ENCODE measurements at places on chromosomes 2 and 18.

GRCh38 chr2:240810621-240811020 is 9.4 kb downstream of the KIF1A start:
- no peak for DNase-seq

- no peak for DNase-seq
Observed at GRCh38 chr2:31387850-31388249, 26.7 kb downstream of the XDH start.

- peak; percentile 13 for DNase-seq
Observed at GRCh38 chr18:11553098-11553940, 56.1 kb upstream of the SLC35G4 start.

GRCh38 chr2:222842491-222843174 is 18.2 kb upstream of the ACSL3 start:
- no peak for DNase-seq

- DNase-seq, result no peak
Observed at GRCh38 chr18:33871363-33872025, 293.5 kb downstream of the ASXL3 start.

DNA sequence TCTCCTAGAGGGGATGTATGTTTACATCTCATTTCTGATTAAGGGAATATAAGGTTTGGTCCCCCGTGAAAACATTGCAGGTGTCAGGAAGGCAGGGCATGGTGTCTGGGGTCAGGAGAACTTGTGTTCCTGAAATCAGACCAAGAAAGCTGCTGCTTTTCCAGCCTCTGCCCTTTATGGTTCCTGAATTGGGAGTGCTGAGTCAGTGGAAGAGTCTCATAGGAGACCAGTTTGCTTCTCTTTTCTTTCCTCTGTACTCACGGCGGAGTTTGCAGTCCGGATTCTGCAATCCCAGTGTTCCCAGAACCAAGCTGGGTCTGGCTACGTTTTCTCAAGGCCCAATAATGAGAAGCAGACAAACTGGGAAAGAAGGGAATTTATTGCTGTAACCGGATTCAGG is 5.1 kb upstream of the MARCO start:
- DNase-seq, result no peak

DNA sequence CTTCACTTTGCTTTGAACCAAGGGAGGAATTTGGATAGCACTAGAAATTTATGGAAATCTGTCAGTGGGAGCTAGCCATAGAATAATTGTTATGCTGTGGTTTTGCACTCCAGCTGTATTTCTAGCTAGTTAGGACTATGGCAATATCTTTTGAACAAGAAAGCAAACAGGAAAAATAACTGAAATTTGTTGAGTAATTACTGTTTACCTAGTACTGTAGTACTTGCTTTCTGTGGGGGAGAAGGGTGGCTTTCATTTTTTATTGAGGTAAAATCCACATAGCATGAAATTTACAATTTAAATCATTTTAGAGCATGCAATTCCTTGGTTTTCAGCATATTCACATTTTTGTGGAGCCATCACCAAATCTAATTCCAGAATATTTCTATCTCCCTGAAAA is 28.4 kb downstream of the MBD5 start:
- no peak for DNase-seq

GRCh38 chr2:231922311-231923009 is 3.7 kb downstream of the NPPC start:
- no peak for DNase-seq

DNA sequence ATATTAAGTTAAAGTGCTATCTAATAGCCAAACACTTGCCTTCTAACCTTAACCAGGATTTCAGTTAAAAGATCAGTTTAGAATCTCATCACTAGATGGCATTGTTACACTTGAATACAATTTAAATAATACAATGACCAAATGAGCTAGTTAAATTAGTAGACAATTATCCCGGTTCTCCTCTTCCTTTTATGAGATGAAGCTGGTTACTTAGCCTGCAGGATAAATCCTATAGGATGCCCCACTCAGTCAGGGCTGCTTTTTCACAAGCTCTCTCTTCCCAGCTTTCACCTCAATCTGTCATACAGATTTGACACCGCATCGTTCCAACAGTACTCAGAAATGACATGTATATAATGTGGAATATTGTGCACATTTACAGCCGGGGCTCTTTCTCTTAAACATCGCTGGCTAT is 678.8 kb downstream of the KCNJ3 start:
- no peak for DNase-seq

GRCh38 chr2:178108176-178108575 is 4.1 kb upstream of the RBM45 start:
- no peak for DNase-seq

DNA sequence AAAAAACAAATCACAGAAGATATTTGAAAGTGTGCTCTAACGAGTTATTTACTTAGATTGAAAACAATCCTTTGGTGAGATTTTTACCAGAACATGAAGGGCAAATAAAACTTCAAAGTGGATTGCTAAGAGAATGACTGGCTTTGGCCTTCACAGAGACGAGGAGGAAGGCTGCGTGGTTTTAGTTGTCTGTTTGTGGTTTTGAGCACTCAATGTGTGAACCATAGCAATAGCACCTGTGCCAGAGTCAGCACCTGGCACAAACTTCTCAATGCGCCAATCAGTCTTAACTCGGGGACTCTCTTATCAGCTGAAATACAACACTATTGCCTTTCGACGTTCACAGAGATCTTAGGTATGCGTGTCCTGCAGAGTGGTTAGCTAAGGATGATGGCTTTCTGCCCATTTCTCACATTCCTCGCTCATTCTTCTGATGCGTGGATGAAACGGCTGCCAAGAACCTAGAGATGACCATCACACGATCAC is 70.0 kb downstream of the MBP start:
- no peak for DNase-seq

GRCh38 chr18:52995875-52996274 is 655.9 kb downstream of the DCC start:
- DNase-seq, result no peak

DNA sequence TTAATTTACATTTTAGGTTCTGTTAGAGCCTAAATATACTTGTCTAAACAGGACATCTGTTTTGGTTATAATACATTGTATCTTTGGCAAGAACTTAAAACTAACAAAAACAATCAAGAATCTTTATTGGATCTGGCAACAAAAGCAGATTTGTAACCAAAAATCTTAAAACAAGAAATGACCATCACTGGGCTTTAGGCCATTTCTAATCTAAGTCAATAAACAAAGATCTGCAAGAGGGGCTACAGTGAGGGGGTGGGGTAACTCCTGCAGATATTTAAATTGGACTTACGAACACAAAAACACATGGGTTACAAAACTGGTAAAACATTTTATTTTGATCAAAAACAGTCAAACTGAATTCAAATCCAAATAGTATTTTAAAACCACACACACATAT is 77.3 kb downstream of the SRBD1 start:
- no peak for DNase-seq

- no peak for DNase-seq
Observed at GRCh38 chr2:143284087-143284675, 155.0 kb downstream of the ARHGAP15 start.

DNA sequence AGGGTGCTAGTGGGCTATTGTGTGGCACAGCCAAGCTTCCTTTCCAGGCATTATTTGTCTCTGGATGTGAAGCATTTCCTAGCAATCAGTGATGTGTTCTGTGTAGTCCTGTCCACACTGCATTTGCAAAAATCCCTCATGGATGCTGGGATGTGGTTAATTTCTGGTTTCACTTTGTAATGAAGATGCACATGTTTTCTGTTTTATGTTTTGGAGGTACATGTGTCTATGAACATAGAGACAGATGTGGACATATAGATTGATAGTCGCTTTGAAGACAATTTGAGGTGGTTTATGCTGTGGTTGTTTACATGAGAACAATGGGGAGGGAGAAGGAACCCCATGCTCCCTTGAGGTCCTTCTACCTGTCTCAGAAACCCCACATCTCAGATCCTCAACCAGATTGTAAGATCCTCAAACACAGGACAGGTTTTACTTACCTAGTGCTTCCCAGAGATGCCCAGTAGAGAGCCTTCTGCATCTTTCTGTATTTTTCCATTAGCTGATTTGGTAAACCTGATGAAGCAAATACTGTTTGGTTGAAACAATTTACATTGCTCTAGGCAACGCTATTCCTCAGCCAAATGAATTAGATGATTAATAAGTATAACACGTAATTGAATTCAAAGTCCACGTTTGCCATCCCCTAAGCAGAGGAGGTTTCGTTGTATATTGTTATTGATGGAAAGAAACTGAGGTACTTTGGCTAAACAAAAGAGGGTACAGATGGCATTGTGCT is 204.4 kb downstream of the SPP2 start:
- no peak for DNase-seq

GRCh38 chr2:138026111-138027020 is 62.1 kb downstream of the HNMT start:
- no peak for DNase-seq

DNA sequence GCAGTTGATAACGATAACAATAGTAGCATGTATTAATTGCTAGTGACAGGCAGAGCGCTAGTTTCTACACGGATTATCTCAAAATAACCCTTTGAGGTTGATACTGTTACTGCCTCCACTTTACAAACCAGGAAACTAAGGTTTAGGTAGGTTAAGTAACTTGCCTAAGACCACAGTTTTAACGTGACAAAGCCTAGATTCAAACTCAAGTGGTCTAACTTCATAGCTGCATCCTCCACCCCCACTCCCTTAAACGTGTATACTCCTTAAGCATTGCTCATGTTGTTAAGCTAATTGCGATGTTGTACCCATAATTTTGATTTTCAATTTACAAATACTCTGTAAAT is 1.2 kb downstream of the ME2 start:
- DNase-seq, result no peak

DNA sequence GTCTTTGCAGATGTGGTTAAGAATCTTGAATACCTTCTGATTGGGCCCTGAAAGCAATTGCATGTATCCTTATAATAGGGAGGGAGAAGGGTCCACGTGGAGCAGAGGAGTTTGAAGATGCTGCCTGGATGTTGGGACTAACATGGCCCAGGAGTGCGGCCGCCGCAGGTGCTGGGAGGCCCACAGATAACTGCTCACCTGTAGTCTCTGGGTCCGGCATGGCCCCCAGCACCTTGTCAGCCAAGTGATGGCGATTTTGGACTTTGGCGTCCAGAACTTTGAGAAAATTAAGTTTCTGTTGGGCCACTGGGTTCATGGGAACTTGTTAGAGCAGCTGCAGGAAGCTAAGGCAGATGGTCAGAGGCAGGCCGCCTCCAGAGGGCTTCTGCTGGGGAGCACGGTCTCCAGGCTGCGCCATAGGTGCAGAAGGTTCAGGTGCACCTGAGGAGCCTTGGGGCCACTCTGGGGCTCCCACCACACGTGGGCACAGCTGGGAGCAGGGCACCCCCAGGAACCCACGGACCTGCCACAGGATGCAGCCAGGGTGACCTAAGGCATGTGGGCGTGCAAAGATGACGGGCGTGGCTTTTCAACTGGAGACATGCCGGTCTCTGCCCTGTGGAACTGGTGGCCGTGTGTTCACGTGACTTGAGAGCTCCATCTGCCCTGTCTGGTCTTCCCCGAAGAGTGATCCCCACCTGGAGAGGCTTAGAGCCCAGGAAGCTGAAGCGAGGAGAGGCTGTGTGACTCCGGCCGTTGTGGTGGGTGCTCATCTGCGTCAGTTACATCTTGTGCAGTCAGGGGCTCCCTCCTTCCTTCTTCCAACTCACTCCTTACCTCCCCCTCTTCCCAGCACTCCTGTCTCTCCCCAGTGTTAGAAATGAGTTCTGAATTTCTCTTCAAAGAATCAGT is 277.3 kb downstream of the AGAP1 start:
- DNase-seq, result no peak

- no peak for DNase-seq
Observed at GRCh38 chr18:36454245-36454644, 156.7 kb downstream of the FHOD3 start.

DNA sequence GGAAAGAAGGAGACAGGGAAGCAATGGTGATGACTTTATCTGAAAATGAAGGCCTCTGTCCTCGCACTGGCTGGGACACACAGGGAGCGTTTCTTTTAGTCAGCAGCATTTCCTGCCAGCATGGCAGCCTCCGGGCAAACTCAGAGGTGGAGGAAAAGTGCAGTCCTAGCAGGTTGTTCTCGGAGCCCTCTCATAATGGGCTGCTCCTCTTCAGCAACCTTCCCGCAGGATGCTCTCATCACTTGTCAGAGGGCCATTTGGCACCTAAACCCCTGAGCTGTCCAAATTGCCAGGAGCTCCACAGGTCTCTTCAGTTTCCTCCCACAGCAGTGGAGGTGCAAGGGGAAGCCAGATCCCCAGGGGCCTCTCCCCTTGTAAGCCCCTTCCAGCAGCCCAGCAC is 6.2 kb downstream of the STK39 start:
- DNase-seq, result no peak

GRCh38 chr18:46169464-46169941 is 65.3 kb downstream of the HAUS1 start:
- DNase-seq, result no peak

- DNase-seq, result no peak
Observed at GRCh38 chr18:53603276-53603675, 621.2 kb downstream of the MBD2 start.

DNA sequence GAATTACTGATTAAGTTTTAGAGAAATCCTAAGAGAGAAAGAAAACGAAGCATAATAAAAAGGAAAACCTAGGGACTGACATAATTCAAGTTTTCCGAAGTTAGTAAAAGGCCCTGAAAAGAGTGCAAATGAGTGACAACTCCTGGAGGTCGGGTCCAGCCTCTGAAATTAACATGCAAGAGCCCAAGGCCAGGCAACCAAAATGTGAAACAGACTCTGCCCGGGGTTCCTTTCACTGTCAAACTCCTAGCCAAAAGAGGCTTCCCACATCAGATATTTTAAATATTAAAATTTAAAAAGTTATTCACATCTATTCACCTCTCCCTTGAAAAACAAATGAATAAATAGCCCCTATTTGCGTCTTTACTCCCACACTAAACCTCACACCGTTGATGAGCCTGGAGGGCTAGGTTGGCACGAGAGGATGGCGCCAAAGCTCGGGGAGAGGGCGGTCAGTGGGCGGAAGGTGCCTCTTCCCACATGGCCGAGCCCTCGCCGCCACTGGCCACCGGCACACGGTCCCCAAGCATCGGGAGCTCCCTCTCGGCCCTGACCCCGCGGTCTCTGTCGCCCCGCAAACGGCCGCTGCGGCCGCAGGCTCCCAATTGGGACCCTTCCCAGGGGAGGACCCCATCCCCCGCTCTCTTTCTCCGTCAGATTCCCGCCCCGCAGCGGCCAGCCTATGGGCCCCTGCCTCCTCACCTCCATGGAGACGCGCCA is 630 bp downstream of the PPM1G start:
- no peak for DNase-seq

- DNase-seq, result no peak
Observed at GRCh38 chr2:35585972-35586371, 769.6 kb upstream of the CRIM1 start.

- DNase-seq, result no peak
Observed at GRCh38 chr2:13414897-13415296, 698.2 kb downstream of the TRIB2 start.

DNA sequence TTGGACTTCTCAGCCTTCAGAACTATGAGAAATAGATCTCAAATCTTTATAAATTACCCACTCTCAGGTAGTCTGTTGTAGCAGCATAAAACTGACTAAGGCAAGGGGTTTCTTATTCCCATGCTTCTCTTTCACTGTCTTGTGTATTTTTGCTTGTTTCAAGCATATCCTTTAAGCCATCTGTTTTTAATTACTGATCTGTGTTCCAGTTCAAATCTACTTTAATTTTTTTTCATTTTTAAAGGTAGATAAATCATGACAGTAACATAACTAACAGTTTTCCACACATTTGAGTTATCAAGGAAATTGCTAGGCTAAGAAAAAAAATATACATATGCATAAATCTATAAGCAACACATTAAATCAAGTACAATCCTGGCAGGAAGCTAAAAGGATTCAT is 317.9 kb upstream of the TNP1 start:
- DNase-seq, result no peak

Data from activated CD4-positive, alpha-beta T cell treated with anti-CD3 and anti-CD28 coated beads for 24 hours (primary cell).